ENCODE measurements at places on chromosomes 2 and 18.

DNA sequence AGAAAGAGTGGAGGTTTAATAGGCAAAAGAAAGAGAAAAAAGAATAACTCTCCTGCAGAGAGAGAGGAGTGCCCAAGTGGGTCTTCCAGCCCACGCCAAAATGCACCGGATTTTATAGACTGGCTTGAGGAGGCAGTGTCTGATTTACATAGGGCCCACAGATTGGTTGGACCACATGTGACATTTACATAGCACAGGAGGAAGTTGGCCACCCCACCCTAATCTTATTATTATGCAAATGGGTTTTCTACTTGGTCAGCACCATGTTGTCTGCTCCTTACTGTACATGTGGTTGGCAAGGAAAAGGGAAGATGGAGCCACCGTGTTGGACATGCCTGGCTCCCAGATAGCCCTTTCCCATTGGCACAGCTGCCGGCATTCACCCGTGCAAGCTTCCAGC is 56.8 kb downstream of the SP110 start:
- DNase-seq, result no peak

GRCh38 chr18:60549338-60549960 is 176.9 kb upstream of the MC4R start:
- peak; percentile 58 for DNase-seq

GRCh38 chr2:35428548-35428947 is 927.0 kb upstream of the CRIM1 start:
- peak; percentile 58 for DNase-seq

GRCh38 chr2:186348200-186348599 is 137.9 kb upstream of the ZC3H15 start:
- DNase-seq, result no peak
